ENCODE measurements at places on chromosomes 5 and 9.

- no peak for DNase-seq
These were observed 32.3 kb downstream of the ERCC6L2 start for GRCh38 chr9:95907794-95908193.

DNA sequence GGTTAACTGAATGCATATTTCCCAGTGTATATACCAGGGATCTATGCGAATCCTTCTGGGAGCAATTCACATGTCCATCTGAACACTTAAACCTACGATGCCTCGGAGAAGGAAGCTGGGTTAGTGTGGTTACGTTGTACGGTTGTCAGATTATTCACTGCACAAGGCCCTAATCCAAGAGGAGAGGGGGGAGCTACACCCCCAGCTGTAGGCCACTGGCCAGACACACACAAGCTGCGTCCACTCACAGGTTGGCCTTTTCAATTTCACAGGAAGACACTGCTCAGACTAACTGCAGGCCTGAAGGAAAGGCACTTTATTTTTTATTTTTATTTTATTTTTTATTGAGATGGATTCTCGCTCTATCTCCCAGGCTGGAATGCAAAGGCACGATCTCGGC, 184.5 kb upstream of the GNA14 start:
- DNase-seq, result no peak

GRCh38 chr9:127707766-127708165, 978 bp downstream of the CFAP157 start:
- no peak for DNase-seq

GRCh38 chr9:78539904-78540303, 243.0 kb downstream of the PSAT1 start:
- DNase-seq, result peak; percentile 94

- no peak for DNase-seq
These were observed 309.9 kb upstream of the PANK3 start for GRCh38 chr5:168889039-168889438.

- no peak for DNase-seq
These were observed 478.2 kb downstream of the SPATA31D1 start for GRCh38 chr9:82466616-82467260.

DNA sequence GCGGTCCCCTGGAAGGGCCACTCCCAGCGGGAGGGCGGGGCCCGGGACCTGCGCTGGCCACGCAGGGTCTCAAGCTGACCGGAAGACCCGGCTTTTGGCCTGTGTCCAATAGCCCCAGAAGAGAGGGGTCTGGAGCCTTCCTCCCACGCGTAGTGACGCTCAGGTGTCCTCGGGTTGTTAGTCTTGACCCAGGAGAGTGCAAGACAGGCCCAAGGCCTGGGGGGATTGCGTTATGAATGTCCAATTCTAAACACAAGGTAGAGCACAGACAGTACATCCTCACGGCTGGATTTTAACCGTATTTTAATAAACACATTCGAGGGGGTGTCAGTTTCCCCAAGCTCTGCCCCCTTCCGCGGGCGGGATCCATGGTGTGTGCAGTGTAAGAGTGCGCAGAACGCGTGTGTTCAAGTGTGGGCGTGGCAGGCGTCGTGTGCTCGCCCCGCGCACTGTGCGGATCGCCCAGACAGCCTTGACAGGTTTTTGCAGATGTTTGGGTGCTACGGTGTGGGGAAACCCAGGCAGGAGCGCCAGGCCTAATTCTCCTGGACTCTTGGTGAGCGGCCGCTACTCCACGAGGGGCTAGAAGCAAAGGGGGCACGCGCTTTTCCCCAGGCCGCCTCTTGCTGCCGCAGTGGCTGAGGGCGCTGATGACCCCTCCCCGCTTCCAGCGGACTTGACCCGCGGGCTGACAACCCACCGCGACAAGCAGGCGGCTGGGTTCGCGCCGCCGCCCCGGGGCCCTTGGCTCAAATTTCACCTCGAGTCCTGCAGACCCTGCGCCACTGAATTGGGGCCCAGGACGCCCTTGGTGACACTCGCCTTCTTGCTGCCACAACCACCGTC, 6.1 kb upstream of the DMRT3 start:
- no peak for DNase-seq

DNA sequence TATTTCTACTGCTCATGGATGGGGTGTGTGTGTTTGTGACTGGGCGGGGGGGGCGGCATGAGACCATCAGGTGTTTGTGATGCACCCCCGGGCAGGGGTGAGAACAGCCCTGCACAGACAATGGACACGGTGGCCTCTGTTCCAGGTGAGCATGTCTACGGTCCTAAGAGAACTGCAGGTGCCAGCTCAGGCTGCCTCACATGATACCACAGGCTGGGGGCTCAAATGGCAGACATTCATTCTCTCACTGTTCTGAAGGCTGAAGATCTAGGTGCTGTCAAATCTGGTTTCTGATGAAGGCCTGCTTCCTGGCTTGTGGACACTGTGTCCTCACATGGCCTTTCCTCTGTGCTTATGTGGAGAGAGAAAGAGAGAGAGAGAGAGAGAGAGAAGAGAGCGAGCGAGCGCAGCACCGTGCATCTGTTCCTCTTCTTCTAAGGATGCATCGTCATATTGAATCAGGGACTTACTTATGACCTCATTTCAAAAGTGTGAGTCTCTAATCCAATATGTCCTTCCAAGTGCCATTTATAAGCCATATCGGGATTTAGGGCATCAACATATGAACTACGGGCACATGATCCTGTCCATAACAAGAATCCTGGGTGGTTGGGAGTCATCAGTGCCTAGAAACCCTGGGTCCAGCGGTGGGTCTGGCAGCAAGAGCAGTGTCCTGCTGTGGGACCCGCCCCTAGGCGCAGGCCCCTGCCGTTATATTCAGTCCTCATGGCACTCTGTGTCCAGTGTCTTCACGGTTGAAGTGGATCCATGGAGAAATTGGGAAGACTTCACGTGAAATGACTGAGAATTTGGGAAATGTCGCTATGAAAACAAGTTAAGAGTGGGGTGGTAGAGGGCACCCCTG, 42.5 kb downstream of the NXNL2 start:
- peak; percentile 11 for DNase-seq

DNA sequence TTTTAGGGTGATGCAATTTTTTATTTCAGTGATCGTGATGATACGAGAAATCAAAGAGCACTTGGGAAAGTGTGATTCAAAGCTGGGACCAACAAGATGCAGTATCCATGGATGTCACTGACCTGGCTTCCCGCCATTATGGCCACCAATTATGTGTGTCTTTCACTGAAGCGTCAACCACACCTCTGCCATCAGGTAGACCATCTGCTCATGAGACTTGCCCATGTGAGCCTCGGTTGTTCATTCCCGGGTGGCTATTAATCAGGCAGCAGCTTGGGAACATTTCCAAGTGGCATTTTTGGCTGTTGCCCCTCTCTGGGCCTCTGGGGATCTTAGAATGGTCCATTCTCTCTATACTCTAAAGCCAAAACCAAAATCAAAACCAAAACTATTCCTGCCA, 436.0 kb upstream of the ADAMTSL1 start:
- no peak for DNase-seq

DNA sequence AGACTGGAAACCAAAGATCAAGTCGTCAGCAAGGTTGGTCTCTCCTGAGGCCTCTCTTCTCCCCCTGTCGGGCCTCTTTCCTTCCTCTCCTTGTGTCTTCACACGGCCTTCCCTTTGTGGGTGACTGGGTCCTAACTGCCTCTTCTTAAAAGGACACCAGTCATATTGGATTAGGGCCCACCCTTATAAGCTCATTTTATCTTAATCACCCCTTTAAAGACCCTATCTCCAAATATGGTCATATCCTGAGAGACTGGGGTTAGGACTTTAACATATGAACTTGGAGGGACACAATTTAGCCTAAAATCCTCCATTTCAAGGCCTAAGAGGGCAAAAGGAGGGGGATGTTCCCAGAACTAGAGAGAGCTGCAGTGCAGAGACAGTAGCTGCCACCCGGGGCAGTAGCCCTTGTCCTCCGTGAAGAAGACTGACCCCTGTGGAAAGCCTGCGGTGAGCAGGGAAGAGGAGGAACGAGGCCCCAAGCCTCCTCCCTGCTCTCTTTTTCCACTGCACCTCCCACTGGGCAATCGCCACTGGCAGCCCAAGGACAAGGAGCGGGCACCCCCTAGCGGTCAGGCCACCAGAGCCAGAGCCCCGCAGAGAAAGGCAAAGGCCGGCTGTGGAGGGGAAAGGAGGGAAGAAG, 34.9 kb downstream of the CFAP90 start:
- DNase-seq, result peak; percentile 77

DNA sequence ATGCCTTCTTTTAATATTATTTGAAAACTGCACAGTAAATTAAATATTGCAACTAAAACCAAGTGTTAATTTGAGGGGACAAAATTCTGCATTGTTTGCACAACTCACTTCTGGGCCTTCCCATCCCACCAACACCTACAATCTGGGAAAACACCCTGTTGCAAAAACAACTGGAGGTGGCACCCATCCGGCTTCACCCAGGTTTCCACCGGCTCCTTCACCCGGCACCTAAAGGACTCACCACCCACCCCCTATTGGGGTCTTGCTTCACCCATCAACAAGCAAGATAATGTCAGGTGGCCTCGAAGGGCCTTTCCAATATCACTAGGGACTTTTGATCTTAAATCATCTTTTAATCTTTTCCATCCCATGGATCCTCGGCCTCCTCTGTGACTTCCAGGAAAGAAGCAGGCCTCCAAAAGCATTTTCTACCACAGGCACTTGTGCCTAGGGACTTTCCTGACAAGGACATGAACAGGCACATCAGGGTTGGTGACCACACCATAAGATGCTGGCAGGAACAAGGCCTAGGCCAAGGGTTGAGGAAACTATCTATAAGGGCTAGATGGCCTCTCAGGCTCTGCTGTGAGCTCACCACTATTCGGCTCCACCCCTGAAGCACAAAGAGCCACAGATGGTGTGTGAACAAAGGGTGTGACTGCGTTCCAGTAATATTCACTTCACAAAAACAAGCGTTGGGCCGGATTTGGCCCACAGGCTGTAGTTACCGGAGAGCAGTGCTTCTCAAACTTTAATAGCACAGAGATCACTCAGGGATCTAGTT, 205.1 kb downstream of the AUH start:
- peak; percentile 16 for DNase-seq

GRCh38 chr5:67807439-67807888, 408.1 kb upstream of the PIK3R1 start:
- peak; percentile 75 for DNase-seq

- DNase-seq, result no peak
These were observed 183.4 kb downstream of the GOLPH3 start for GRCh38 chr5:31990701-31991110.

DNA sequence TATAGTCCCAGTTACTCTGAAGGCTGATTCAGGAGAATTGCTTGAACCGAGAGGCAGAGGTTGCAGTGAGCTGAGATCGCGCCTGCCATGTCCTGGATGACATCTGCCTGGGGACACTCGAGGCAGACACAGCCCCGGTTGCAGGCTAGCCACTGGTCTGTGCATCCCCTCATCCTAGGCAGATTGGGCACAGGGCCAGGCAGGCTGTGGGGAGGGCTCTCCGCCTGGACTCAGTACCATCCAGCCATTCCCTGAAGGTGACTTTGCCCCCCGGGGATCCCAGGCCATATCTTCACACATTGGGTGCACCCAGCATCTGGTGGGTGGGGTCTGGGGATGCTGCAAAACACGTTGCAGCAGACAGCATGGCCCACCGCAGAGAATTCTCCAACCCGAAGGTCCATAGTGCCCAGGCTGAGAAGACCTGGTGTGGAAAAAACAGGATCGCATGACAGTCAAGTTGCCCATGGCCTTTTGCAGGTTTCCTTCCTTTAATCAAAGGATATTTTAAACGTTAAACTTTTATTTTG, 50.9 kb upstream of the SUSD3 start:
- DNase-seq, result no peak

DNA sequence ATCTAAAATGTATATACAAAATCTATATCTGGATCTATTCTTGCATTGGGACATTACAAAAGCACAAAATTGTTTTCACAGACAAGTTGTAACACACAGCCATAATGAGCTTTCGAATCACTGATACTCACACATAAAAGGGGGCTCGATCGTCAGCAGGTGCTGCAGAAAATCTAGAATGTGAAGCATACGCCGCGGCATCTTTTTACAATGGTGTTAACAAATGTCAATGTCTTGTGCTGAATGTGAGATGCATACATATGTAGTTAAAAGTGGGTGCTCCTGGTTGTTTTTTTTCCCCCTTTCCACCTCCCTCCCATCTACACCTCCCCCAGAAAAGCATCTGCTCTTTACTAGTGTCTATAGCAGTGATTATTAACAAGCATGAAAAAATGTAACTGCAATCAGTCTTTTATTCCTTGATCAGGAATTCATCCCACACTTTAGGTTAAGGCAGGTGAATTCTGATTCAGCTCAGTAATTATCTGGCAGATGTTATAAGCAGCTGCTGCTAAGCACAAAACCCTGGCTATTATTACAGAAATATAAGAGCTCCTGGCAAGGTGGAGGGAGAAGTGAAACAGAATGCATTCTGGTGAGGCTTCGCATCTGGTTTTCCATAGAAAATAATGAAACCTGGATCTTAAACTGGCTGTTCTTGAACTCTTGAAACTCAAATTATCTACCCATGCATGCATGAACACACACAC, 114.1 kb downstream of the MPDZ start:
- DNase-seq, result no peak

GRCh38 chr5:122051569-122051968, 26.5 kb downstream of the LOX start:
- DNase-seq, result no peak

- DNase-seq, result no peak
These were observed 296.9 kb downstream of the MSX2 start for GRCh38 chr5:175021321-175021720.

DNA sequence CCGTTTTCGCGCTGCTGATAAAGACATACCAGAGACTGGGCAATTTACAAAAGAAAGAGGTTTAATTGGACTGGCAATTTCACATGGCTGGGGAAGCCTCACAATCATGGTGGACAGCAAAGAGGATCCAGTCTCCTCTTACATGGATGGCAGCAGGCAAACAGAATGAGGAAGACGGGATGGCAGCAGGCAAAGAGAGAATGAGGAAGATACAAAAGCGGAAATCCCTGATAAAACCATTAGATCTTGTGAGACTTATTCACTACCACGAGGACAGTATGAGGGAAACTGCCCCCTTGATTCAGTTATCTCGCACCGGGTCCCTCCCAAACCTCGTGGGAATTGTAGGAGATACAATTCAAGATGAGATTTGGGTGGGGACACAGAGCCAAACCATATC, 95.0 kb downstream of the OSTF1 start:
- no peak for DNase-seq
